Fibroblast of the aortic adventitia (primary cell): ENCODE measurements at places on chromosomes 4 and X. TPM values are rescaled to one million over a fixed set of nuclear protein-coding genes. Genes with fewer than 3 reads are reported as not detected.
A peak's percentile ranks its signal among the peaks of the same experiment; 100 is the strongest.

GRCh38 chrX:110954428-110955100, 141.4 kb upstream of the PAK3 start:
- DNase-seq, result peak; percentile 57

- DNase-seq, result peak; percentile 12
Observed at GRCh38 chr4:103996637-103997036, 276.9 kb upstream of the TACR3 start.

GRCh38 chr4:3342182-3342854, 49.5 kb downstream of the RGS12 start:
- peak; percentile 72 for DNase-seq

GRCh38 chrX:134025986-134026545, 40.7 kb upstream of the GPC3 start:
- DNase-seq, result no peak

DNA sequence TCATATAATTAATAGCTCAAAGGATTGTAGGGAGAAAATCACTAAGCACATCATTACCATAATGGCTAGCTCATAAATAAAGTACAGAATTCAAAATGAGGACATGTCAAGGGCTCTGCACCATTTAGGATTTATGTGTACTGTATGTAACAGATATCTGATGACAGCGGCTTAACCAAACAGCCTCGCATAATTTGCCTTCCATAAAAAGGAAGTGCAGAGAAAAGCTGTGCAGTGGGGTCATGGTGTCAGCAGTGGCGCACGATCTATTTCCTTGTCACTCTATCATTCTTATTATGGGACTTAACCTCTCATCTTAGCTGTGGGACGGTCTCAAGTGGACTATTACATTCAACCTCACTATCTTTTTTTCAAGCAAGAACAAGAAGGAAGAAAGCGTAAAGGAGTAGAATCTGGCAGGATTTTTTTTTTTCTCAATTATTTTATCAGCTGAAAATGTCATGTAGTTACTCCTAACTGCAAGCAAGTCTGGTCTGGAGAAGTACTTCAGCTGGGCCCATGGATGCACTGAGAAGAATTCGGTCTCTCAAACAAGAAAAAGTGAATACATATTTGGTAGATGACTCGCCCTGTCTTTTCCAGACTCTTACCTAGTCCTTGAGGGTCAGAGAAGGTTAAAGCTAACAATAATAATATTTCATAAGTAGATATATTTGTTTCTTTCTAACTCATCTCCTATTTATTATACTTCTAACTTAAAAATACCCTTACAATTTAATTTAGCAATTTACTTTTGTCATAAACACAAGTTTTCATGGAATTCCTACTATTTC, 94.6 kb downstream of the COX18 start:
- peak; percentile 60 for DNase-seq

GRCh38 chrX:86263526-86263925, 115.3 kb downstream of the DACH2 start:
- DNase-seq, result no peak

GRCh38 chr4:62193761-62194160, 993.6 kb downstream of the ADGRL3 start:
- no peak for DNase-seq

DNA sequence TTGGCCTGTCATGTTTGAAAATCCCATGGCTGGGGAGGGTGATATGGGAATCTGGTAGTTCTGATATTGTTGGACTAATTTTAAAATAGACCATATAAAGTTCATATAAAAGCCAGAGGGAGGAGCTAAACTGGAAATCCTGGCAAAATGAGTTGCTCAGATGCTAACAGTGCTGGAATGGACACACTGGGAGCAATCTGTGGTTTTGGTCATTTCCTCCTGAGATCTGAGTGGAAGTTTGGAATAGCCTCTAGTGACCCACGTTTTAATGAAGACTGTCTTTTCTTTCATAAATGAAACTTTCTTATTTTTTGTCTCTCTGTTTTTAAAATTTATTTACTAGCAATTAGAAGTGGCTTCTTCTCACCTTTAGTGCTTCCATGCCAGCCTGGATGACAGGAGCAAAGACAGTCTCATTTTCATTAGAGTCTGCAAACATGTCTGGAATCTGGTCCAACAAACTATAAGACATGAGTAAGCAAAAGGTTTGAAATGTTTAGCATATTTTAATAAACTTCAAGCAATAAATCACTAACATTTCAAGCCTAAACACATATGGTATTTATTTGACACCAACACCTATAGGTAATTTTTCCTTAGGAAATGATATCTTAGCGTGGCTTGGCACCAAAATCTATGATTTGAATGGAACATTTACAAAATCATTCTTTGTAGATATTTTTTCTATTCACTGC, 66.6 kb downstream of the METTL14 start:
- DNase-seq, result peak; percentile 77

DNA sequence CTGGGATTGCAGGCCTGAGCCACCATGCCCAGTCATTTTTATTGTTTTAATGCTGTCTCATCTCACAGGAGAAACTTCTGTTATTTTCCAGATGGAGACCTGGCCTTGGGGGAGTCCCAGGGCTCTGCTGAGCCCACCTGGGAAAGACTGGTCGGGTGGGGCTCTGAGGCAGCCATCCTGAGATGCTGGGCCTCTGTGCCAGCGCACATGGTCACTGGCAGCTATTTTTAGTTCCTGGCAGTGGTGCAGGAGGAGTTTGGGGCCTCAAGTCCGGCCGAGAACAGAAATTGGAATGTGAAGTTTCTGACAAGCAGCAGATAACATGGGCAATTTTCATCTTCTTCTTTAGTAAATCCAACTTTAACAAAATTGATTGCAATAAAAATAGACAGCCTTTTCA, 44.5 kb downstream of the SORCS2 start:
- peak; percentile 60 for DNase-seq

DNA sequence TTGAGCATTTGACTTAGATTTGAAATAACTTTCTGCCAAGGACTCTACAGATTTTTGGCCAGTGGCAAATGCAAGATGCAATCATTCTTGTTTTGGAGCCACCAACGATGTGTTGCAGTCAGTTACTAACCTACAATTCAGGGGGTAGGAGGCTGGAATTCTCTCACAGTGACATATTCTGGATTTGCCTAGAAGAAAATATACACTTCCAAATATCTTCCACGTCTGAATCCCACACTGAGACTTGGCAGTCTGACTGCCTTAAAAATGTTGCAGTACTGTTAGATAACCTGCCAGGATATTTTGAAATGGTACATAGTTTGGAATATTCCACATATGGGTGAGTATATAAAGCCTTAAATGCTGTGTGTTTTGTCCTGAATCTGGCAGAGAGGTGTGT, 27.6 kb upstream of the AGTR2 start:
- DNase-seq, result no peak

DNA sequence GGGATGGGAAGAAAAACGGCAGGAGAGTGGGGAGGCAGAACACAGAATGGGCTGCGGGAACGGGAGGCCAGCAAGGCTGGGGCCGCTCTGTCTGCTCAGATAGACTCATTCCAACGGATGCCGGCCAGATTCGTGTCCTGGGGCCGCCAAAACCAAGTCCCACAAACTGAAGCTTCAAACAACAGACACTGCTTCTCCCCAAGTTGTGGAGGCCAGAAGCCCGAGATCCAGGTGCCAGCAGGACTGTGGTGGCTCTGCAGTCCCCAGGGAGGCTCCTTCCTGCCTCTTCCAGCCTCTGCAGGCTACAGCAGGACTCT, 100.6 kb downstream of the ADRA2C start:
- DNase-seq, result no peak

- no peak for DNase-seq
Observed at GRCh38 chr4:99622341-99622740, 35.3 kb downstream of the C4orf54 start.

- no peak for DNase-seq
Observed at GRCh38 chr4:24896056-24896455, 16.8 kb downstream of the CCDC149 start.

DNA sequence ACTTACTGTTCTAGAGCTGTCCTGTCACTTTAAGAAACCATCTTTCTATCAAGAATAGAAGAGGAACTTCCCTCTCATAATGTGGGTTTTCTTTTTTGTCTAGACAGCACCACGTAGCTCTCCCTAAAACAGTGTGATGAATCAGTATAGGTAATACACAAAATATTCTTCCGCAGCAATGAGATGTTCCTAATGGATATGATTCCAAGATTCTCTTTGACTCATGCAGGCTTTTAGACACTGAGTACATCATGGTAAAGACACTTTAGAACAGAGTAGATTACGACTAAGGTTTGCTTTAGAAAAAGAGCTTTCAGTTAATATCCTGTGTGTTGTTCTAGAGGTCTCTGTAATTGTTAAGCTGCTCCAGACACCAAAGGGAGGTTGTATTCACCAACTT, 69.8 kb downstream of the PTTG2 start:
- peak; percentile 55 for DNase-seq

- no peak for DNase-seq
Observed at GRCh38 chr4:184806229-184806550, 19.6 kb downstream of the ACSL1 start.

- no peak for DNase-seq
Observed at GRCh38 chrX:1502241-1502640, 34.7 kb downstream of the P2RY8 start.

DNA sequence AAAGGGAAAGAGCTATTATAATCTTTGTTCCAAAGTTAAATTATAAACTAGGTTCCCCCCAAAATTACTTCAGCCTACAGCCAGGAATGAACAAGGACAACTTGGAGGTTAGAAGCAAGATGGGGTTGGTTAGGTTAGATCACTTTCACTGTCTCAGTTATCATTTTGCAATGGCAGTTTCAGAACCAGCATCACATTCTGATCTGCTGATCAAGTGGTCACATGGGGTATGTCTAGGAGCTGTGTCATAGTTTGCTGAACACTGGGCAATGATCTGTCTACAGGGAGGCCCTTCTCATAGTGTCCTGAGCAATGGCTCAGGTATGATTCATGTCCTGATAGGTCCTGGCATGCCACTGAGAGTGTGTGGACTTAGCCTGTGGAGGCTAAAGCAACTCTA, 41.6 kb upstream of the XIAP start:
- DNase-seq, result peak; percentile 48

DNA sequence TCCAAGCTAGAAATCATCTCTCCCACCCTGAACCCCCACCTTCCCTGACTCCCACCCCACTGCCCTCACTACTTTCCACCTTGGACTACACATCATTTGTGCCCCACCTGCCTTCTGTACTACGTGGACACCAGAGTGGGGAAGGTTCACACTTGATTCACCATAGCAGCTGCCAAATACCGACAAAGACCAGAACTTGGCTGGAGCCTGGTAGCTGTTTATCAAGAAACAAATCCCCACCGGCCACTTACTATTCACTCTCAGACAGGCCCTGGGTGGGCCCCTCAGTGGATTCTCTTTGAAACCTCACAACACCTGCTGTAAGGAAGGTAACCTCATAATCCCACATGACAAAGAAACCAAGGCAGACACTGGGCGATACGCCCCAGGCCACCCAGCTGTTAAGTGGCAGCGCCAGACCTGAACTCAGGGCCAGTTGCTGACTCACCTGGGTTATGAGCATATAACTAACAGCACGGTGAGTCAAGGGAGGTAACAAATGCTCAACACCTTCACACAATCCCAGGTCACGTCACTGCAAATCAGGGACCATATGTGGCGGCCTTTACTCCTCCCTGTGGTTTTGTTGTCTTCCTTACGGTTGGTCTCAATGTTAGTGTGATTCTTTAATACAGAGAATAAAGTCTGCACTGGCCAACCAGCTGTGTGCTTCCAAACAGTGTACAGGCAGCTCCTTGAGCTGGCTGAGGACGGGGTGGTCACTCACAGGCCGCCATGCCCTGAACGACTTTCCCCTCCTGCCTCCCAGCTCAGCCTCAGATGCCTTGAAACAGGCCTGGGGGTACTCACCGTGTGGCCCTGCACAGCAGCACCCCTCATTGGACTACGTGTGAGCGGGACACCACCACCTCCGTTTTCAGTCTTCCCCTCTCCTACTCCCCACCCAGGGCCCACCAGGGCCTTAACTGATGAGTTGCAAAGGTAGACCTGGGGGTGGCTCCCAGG, 7.5 kb downstream of the WDR1 start:
- peak; percentile 52 for DNase-seq

GRCh38 chr4:175504318-175504717, 307.7 kb downstream of the GPM6A start:
- DNase-seq, result peak; percentile 11

DNA sequence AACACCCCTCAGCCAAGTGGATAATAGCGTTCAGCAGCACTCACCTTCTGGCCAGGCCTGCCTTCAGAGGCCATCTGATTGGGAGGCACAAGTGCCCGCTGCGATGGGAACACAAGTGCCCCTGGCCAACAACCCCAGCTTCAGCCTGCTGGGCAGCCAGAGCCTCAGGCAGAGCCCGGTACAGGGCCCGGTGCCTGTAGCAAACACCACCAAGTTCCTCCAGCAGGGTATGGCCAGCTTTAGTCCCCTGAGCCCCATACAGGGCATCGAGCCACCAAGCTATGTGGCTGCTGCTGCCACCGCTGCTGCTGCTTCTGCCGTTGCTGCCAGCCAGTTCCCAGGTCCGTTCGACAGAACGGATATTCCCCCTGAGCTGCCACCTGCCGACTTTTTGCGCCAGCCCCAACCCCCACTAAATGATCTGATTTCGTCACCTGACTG, 55.9 kb upstream of the MTM1 start:
- no peak for DNase-seq

GRCh38 chr4:94828882-94829281, 71.1 kb downstream of the BMPR1B start:
- DNase-seq, result no peak

DNA sequence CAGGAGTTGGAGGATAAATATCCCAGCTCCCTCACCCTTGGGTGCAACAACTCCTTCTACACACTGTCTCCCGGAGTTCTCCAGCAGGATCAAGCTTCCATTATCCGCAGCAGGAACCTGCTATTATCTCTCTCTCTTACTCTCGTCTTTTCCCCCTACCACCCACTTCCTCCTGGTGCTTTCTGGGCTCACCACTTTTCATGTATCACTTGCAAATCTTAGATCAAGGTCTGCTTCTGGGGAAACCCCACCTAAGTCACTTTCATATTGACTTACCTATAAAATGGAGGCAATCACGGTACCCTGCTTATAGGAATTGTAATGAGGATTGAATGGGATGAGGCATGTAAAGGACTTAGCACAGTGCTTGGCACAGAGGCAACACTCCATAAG, 589.5 kb downstream of the BCOR start:
- DNase-seq, result no peak

The IL21 gene
- total RNA-seq, result not detected in 2 replicates

The MSN gene
- 175 and 335 TPM in 2 replicates for total RNA-seq

The TRMT44 gene
- total RNA-seq, result 10.8 and 18.9 TPM in 2 replicates

The GABRB1 gene
- total RNA-seq, result 1.4 TPM in 1 of 2 replicates, not detected in the other

The UGT8 gene
- total RNA-seq, result 0.27 and 0.33 TPM in 2 replicates

The GRID2 gene
- total RNA-seq, result 0.25 and 0.63 TPM in 2 replicates

The LNX1 gene
- total RNA-seq, result 1.6 and 3.5 TPM in 2 replicates

The SHOX gene
- total RNA-seq, result not detected in 2 replicates

The CFAP47 gene
- total RNA-seq, result not detected in 2 replicates

The EDA gene
- total RNA-seq, result 0.09 and 1.4 TPM in 2 replicates

The HTN1 gene
- not detected in 2 replicates for total RNA-seq

The NUP54 gene
- 28.2 and 64.4 TPM in 2 replicates for total RNA-seq

The MAP9 gene
- 6.5 and 19.0 TPM in 2 replicates for total RNA-seq

The PABPC5 gene
- 1.8 and 8.1 TPM in 2 replicates for total RNA-seq

The GAGE12J gene
- total RNA-seq, result not detected in 2 replicates

The ARHGAP24 gene
- total RNA-seq, result 67.6 and 104 TPM in 2 replicates

The ARHGAP36 gene
- total RNA-seq, result not detected in 2 replicates

The TIMP1 gene
- 834 and 863 TPM in 2 replicates for total RNA-seq
